NCI-H2171 treated with DMSO at 0.1 percent for 48 hours (cell line): ENCODE measurements at places on chromosomes 2 and 18.

DNA sequence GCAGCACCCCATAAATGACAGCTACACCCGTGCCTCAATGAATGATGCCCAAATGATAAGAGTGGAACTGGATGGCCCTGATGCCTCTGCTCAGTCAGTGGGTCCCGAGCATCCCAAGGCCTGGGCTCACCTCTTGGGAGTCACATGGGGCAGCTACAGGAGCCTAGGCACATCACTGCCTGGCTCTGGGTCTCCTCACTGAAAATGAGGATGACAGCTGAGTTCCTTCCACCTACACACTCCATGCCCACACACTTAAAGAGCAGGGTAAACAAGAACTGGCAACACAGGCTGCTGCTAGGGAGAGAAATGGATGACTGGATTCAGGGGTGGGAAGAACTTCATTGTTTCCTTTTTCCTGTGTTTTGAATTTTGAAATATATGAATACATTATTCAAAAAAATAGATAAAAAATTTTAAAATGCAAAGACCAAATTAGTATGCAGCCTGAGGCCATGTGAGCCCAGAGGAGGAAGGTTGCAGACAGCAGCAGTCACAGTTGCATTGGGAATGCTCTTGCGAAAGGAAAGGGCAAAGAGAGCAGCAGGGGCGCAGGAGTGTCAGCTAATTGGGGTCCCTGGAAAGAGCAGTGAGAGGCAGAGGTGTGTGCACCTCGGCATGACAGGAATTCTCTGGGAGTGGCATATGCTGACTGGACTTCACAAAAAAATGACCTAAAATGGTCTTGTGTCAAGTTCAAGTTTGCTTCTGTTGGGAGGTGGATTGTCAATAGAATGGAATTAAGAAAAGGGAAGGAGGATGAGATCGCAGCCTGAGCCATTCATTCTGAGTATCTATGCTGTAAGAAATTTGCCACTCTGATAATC lies 327.1 kb downstream of the CELF4 start:
- DNase-seq = no peak

DNA sequence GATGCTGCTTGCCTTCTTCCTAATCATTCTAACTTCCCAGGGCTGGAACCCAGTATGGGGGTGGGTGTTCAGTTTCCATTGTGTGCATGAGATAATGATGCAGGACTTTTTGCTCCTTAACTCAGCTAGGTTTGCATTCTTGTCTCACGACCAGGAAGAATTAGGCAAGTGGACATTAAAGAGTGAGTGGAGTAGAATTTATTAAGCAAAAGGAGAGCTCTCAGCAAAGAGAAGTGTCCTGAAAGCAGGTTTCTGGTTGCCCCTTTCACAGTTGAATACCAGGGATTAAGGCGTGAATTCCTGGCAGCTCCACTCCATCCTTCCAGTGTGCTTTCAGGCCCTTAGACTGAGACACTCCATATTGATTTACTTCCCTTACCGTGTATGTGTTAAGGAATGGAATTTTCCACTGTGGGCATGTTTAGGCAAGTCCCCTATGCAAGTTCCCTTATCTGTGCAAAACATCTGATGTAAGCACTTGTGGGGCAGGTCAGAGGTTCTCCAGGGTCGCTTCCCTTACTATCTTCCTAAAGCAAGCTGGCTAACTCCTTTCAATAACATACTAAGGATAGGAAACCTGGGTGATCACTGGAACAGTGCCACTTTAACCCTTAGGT lies 126.5 kb downstream of the GPR39 start:
- DNase-seq = no peak

DNA sequence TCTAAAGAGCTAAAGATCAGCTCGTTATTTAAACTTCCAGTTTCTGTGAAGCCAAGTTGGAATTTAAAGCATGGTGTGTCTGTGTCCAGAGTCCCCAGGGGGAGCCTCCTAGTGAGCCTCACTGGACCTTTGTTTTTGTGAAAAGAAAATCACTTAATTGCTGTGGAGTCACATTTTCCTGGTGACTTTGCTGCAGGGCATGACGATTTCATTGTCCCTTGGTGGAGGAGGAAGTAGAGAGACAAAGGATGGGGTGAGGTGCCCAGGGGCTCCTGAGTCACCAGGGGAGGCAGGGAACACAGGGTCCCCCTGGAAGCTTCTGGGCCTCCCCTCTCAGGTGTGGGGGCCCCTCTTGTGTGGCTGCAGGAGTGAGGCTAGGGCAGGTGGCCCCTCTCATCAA lies 19.7 kb downstream of the ATP6V1C2 start:
- no peak for DNase-seq

DNA sequence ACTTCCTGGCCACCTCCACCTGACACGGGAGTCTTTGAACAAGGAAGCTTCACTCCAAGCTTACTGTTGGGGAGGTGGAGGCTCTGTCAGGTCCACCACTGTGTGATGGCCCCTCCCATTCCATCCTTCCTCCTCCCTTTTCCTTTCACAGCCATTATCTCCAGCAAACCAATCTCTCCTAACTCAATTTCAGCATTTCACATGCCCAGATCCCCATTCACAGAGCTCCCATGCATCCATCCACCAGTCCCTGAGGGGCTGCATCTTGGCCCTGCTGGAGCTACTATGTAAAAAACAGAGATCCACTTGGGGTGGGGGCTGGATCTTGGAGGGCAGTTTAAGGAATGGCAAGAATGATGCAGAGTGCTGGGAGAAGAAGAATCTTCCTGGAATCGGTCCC lies 129.0 kb upstream of the COPS8 start:
- no peak for DNase-seq

- DNase-seq = no peak
Observed at GRCh38 chr2:201149064-201149820, 33.3 kb downstream of the CFLAR start.

DNA sequence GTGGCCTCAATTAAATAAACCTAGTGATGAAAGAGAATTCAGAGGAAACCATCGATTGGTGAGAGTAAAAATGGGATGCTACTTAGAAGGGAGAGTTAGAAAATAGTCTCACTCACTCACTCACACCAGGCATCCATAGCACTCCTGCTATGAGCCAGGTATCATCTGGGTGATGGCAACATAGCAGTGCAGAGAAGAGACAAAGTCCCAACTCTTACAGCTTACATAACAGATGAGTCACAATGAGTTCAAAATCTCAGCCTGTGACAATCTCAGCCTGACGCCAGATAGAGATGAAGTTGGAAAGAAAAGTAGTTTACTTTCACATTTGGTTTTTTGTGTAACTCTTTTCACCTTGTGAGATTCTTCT lies 55.4 kb upstream of the THOC1 start:
- no peak for DNase-seq

GRCh38 chr2:132813422-132813821 lies 143.4 kb upstream of the LYPD1 start:
- DNase-seq = no peak

GRCh38 chr2:60552078-60552850 lies 1.2 kb downstream of the BCL11A start:
- DNase-seq = peak; percentile 30

- peak; percentile 21 for DNase-seq
Observed at GRCh38 chr2:21693081-21693480, 569.3 kb downstream of the TDRD15 start.

DNA sequence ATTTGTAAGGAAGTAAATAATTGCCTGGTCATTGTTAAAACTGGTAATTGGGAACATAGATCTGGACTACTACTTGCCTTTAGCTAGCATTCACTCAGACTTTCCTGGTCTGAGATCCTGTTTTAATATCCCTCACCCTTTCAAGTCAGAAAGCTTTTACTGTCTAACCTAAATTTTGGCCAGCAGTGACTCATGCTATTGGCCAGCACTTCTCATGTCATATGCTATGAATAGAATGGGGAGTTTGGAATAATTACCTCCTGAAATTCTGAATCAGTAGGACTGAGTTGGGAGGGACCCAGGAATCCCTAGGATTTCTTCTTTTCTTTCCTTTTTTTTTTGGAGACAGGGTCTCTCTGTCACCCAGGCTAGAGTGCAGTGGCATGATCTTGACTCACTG lies 19.3 kb downstream of the STK36 start:
- no peak for DNase-seq

DNA sequence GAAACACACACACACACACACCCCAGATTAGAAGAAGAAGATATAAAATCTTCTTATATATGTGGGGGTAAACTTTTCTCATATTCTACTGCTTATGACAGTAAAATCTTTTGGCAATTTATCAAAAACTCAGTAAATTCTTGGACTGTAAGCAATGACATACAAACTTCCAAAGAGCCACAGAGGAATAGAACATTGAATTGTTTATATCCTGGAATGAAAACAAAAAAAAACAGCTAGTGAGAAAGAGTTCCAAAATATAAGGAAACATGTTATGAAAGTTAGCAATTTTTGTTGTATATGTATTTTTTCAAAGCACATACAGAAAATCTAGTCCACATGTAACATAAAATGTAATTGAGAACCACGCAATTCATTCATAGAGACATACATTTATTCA lies 764.9 kb downstream of the DSC3 start:
- no peak for DNase-seq

DNA sequence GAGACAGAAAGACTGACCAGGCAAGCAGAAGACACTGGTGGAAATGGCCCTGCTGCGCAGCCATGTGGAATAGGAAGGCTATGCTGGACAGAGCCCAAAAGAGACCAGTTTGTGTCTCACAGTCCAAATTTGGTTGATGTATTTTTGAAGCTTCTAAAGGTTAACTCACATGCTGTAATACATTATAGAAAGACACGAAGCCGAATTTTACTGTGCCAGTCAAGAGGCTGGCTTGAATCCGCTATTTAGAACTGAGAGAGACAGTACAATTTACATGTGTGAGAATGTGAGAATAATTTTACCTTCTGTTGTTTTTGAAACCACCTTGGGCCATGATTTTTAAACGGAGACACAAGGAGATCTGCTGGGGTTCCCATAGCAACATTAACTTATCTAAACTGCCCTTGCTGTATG lies 113.6 kb downstream of the METTL8 start:
- no peak for DNase-seq

DNA sequence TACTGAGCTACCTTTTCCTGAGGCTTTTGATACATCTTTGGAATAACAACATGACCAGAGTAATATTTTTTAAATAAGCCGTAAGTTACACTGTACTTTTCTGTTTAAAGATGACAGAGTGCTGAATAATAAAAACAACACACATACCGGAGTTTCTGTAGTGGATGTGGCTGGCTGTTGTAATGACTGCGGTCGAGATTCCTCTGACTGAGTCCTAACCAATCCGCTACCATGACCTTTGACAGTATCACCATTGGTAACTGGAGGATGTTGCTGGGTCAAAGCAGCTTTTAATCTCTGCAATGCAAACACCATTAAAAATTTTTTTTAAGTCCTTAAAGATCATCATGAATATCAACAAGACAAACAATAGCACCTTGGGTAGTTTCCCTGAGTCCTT lies 70.7 kb downstream of the ATF2 start:
- DNase-seq = peak; percentile 11

GRCh38 chr2:170218456-170218855 lies 40.5 kb downstream of the MYO3B start:
- DNase-seq = peak; percentile 82

- peak; percentile 99 for DNase-seq
Observed at GRCh38 chr18:43279015-43279744, 1.9 kb upstream of the SYT4 start.

GRCh38 chr2:120787822-120788700 lies 52.4 kb downstream of the GLI2 start:
- peak; percentile 24 for DNase-seq

DNA sequence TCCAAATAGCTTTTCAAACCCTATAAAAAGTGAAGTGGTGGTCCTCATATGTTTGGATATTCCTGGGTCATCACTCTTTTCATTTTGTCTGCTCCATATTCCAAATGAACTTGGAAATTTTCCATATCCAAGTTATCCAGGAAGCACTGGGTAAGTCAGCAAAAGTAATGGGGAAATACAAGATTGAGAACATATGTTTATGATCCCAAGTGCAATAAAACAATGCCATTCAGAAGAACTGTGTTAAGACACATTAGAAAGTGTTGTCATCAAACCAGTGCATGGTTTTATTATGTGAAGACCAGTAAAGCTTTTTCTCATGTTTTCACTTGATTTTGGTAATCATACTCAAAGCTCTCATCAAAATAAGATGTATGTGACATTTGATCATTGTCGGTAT lies 363.4 kb downstream of the RPRM start:
- no peak for DNase-seq
